Upper lobe of left lung (tissue), 6 donors: ENCODE measurements at places on chromosomes 2 and 18.

DNA sequence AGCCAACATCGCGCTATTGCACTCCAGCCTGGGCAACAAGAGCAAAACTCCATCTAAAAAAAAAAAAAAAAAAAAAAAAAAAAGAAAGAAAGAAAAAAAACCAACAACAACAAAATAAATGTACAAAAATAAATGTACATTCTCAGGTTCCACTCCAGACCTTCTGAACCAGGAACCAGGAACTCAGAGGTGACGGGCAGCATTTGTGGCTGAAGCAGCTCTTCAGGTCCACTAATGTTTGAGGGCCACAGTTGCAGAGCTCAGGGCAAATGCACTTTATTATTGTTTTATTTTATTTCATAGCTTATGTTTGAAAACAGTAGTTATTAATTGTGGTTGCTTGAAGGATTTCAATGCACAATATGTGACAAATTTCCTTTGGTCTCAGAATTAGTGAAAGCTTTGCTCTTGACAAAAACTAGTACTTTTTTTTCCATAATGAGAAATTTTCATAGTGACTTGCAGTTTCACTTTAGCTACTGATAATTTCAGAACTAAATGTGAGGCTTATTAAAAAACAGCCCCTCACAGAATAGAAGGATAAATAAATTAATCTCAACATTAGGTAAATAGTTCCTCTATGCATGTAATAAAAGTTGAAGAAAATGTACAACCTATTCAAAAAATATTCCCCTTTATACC is 378.4 kb upstream of the SPHKAP start:
- no peak for DNase-seq

DNA sequence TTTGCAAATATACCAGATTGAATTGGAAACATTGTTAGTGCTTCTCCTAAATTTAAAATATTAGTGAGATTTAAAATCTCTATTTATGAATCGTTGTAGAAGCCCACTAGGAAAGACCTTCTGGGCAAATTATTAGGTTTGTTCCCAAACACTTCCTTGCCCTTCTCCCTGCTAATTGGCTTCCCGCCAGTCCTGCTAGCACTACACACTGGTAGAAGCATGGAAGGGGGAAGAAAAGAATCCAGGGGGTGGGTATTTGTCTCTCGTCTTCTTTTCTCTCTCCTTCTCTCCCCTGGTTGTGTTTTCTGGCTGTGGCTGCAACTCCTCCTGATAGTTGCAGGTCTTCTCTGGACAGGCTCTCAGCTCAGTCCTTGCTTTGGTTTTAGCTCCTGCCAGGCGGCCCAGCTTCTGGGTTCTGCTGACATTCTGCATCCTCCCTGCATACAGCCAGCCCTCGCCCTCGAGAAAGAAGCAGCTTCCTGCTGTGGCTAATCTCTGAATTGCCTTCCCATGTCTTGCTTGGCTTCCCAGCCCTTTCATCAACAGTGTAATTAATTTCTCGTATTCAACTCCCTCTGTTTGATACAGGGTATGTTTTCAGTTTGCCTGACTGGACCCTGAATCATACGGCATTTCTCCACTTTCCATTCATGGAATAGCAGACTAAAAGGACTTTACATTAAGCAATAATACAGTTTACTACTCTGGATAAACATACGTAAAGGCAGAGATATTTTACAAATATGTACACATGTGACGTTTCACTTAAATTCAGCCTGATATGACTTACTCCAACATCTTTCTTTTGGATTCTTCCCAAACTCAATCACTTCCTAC is 6.9 kb upstream of the PARD3B start:
- no peak for DNase-seq

- DNase-seq = peak; percentile 61
These were observed 193.3 kb upstream of the AGAP1 start for GRCh38 chr2:235300368-235301201.

- no peak for DNase-seq
These were observed 38.4 kb downstream of the CD302 start for GRCh38 chr2:159759577-159759976.

GRCh38 chr2:165778653-165779451 is 15.2 kb downstream of the GALNT3 start:
- DNase-seq = peak; percentile 1

- no peak for DNase-seq
These were observed 339.2 kb downstream of the ARHGAP15 start for GRCh38 chr2:143468341-143468888.

- DNase-seq = no peak
These were observed 335.3 kb downstream of the TNS1 start for GRCh38 chr2:217667512-217667911.

- DNase-seq = no peak
These were observed 309.4 kb downstream of the TNS1 start for GRCh38 chr2:217693363-217693762.

DNA sequence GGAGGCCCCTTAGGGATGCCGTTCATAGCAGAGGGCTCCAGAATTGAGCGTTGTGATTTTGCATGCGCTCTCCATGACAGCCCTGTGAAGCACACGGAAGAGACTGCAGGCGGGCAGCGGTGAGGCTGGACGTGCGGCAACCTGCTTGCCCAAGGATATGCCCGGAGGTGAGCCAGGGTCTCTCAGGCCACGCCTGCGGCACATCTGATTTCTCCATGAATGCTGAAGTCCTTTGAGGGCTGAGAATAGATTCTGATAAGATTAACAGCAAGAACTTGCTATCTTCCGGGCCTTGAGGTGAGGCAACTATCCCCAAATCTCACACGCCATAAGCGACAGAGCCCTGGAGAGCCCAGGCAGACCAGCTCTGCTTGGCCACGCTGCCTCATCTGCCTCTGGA is 55.6 kb upstream of the LAMA1 start:
- DNase-seq = no peak

GRCh38 chr2:162258169-162258568 is 14.9 kb upstream of the FAP start:
- DNase-seq = no peak

DNA sequence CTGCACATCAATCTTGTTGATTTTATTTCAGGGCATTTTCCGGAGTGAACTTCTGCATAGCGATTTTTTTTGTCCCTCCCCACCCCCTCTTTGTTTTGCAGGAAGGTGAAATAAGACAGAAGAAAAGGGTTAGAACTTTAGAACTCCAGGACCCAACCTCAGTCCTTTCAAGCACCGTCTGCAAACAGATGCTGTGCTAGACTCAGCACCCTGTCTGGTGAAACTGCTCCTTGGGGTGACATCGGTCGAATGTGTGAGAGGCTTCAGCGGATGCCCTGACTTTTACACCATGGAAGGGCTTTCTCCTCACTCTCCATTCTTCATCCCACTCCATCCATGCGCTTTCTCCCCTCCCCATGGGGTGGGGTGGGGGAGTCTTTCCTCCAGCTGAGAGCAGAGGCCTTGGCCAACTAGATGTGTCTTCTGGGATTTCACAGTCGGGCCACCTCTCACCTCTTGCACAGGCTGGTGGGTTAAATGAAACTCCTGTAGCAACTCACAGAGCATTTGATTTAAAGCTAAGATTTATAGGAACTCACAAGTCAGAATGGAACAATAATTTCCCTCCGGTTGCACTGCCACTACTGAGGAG is 43.3 kb upstream of the EDAR start:
- no peak for DNase-seq

- DNase-seq = no peak
These were observed 18.8 kb upstream of the TSPYL6 start for GRCh38 chr2:54274781-54275242.

GRCh38 chr2:85775406-85776381 is 21.9 kb downstream of the ATOH8 start:
- DNase-seq = no peak

DNA sequence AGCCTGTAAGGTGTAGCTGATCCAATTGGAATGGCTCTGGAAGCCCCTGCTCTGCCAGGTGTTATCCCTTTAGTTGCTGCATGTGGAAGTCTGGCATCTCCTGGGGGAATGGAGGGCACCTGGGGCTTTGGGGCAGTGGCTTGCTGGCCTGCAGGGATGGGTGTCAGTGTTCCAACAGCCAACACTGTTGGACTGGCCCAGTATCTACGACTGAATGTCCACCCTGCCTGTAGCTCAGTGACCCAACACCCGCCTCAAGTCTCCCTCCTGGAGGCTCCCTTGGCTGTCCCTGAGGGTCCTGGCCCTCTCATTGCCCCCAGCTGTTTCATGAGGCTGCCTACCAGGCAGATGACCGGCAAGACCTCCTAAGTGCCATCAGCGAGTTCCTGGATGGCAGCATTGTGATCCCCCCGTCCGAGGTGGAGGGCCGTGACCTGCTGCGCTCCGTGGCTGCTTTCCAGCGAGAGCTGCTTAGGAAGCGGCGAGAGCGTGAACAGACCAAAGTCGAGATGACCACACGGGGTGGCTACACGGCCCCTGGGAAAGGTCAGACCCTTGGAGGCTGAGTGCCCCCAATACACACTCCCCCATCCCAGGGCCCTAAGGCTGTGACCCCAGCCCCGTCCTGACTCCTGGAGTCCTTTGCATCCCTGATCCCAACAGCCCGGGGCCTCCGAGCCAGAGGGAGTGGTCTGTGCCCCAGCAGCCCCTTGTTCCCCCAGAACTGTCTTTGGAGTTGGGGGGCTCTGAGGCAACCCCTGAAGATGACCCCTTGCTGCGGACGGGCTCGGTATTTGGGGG is 7.7 kb downstream of the SLC4A3 start:
- DNase-seq = peak; percentile 64

GRCh38 chr2:168180483-168180882 is 66.9 kb downstream of the STK39 start:
- no peak for DNase-seq

- DNase-seq = no peak
These were observed 25.9 kb downstream of the SIGLEC15 start for GRCh38 chr18:45851161-45851925.

DNA sequence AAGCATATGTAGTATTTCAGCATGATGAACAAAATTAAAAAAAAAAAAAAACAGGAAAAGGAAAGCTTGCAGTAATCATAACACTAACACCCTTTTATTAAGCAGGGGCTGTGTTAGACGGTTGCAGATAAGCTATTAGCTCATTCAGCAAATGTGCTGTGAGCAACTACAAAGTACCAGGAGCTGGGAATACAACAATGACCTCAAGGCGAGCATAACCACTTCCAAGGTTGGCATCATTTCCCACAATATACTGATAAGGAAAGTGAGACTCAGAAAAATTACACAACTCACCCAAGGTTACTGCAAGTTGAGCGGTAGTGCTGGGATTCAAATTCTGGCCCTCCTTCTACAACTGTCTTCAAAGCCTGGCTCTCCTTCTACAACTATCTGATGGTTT is 38.2 kb upstream of the ACTR3 start:
- DNase-seq = no peak

DNA sequence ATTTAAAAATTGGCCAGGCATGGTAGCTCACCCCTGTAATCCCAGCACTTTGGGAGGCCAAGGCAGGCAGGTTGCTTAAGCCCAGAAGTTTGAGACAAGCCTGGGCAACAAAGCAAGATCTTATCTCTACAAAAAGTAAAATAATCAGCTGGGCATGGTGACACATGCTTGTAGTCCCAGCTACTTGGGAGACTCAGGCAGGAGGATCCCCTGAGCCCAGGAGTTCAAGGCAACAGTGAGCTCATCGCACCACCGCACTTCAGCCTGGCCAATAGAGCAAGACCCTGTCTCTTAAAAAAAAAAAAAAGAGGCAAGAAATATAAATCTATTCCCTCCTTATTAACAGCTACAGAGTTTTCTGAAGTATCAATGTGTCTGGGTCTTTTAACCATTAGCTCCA is 51.9 kb downstream of the ESCO1 start:
- DNase-seq = no peak

GRCh38 chr2:137287913-137288639 is 522.7 kb downstream of the THSD7B start:
- DNase-seq = no peak

DNA sequence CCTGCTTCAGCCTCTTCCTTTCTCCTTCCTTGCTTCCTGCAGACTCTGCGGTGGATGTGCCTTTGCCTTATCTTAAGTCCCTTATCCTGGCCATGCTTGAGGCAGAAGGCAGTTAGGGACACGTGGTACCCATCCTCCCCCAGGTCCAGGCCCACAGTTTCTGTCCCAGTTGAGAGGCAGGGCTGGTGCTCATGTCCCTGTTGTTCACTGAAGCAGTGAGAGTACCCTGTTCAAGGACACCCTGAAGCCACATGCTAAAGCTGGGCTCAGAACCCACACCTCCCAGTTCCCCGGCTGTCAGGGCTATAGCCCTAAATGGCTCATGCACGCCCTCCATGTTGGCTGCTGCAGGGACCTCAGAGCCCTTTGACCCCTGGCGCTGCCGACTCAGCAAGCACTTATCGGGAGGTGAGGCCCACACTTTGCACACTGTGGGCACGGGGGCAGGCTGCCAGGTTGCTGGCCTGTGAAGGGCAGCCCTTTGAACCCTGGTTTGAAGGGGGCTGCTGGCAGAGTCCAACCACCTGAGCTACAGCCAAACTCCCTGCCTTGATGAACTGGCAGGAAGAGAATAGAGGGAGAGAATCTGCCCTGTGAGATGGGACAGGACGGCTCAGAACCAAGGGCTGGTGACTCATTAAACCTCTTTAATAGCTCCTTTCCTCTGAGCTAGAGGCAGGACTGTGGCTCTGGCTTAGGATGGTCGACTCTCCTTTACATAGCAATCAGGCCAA is 6.3 kb downstream of the KHK start:
- peak; percentile 59 for DNase-seq

DNA sequence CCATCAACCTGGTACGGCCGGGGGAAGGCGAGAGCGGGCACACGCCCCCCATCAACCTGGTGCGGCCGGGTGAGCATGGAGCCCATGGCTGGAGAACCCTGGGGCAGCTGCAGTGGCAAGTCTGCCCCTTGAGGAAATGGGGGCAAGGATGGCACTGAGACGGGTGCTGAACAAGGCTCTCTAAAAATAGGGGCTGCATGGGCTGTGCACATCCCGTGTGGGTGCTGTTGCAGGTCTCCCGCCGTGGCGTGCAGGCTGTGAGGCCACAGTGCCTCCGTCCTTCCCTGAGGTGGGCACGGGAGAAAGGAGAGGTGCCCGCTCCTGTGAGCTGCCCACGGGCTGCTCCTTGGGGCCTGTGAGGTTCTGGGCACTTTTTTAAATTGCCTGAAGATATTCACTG is 99.2 kb downstream of the NFATC1 start:
- DNase-seq = peak; percentile 14

DNA sequence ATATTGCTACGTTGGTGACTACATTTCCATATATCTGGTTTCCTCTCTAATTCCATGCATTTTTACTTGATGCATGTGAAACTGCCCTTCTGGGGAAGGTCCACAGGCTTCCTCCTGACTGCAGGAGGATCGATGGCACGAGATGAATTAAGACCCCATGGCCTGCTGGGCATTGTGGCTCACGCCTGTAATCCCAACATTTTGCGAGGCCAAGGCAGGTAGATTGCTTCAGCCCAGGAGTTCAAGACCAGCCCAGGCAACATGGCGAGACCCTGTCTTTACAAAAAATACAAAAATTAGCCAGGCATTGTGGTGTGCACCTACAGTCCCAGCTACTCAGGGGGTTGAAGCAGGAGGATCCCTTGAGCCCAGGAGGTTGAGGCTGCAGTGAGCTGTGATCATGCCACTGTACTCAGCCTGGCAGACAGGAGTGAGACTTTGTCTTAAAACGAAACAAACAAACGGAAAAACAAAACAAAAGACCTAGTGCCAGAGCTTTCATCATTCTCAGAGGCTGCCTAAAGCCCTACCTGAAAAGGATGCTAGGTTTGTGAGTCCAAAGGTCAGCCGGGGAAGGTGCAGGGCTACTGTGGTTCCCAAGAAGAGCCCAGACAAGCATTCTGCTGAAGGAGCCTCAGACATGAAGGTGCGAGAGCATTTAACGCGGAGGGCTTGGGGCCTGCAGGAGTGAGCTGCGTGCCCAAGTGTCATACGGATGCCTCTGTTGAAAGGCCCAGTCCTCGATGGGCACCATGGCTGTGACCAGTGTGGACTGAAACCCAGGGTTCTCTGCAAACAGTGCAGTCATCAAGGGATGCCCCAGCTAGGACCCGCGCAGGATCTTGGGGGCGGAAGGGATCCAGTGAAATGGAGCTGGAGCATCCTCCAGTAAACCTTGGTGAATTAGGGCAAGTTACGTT is 21.6 kb downstream of the GPR55 start:
- no peak for DNase-seq
